ENCODE measurements at places on chromosomes 12 and 14. TPM values are rescaled to one million over a fixed set of nuclear protein-coding genes. Genes with fewer than 3 reads are reported as not detected.

KRT72 gene
- total RNA-seq: not detected

CCDC196 gene
- not detected for total RNA-seq

LALBA gene
- total RNA-seq: not detected

DNA sequence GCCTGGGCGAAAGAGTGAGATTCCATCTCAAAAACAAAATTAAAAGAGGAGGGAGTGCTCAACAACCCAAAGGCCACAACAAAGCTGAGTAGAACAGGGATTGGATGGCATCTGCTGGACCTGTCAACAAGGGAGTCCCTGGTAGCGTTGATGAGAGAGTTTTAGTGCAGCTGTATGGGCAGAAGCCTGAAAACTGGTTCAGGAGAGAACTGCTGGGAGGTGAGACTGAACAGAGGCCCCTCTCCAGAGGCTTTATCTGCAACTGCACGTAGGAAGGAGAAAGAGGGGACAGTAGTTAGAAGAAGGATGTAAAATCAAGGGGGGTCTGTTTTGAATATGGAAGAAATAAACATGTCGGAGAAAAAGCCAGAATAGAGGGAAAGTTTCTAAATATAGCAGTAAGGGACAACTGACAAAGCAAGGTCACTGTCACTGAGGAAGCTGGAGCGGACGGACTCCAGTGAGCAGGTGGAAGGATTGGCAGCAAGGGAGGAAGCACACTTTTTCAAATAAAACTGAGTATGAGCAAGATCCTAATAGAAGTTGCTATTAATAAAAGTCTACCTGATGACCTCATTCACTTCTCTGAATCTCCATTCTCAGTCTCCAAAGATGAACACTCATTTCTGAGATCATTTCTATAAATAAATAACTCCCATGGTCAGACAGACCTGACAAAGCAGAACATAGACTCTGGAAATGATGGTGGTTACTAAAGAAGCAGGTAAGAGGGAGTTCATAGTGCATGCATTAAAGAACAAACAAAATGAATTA is 11.8 kb upstream of the ATF1 start:
- no peak for DNase-seq

GRCh38 chr14:76976240-76977005 is 52.1 kb downstream of the IRF2BPL start:
- no peak for DNase-seq

DNA sequence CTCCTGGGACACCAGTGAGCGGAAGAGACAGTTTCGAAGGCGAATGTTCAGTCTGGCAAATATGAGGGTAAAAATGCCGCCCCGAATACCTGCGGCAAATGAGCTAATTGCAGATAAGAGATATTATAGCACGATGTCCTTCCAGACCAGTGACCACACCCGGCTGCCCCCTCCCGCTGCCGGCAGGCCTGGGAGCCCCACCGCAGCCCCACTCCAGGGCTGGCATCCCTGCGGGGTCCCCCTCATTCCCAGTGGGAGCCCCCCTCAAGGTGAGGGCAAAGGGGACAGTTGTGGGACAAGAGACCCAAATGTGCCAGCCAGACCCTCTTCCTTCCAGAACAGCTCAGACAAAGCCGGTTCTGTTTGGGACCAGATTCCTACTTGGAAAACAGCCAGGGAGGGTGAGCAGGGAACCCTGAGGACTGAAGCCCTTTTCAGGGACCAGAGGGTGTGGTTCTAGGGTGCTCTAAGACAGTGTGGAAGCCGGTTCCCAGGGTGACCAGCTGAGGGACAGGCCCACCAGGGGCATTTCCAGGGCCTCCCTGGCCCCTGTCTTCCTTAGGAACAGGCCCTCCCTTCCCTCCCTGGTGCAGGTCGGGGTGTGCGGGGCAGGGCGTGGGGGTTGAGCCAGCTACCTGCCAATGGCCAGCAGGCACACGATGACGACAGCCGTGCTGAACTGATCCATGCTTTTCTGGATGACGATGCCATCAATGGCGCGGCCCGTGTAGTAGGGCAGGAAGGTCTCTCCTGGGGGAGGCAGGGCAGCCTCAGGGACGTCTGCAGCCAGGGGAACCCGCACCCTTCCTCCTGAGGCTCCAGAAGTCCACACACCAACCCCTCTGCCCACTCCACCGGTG is 16.2 kb downstream of the ABCB9 start:
- DNase-seq: no peak

All from epithelial cell of proximal tubule (primary cell).